ENCODE measurements at places on chromosomes 6 and 20.
A peak's percentile ranks its signal among the peaks of the same experiment; 100 is the strongest.

GRCh38 chr20:21315138-21315537 is 12.0 kb downstream of the XRN2 start:
- DNase-seq, result no peak

DNA sequence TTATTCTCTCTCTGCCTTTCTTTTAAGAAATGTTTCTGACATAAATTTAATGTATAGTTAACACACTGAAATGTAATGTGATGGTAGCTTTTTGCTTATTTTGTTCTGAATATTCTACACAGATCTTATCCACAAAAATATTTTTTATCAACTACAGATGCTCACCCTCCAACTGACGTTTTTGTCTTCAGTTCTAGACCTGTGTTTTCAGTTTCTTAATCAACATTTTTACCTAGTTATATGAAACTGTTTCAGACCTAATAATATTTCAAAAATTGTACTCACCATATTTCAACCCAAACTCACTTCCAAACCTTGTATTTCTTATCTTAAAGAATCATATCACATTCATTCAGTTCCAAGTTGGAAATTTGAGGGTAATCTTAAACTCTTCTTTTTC is 452.8 kb downstream of the RFPL4B start:
- DNase-seq, result no peak

GRCh38 chr6:42782689-42783176 is 881 bp downstream of the BICRAL start:
- peak; percentile 89 for DNase-seq

DNA sequence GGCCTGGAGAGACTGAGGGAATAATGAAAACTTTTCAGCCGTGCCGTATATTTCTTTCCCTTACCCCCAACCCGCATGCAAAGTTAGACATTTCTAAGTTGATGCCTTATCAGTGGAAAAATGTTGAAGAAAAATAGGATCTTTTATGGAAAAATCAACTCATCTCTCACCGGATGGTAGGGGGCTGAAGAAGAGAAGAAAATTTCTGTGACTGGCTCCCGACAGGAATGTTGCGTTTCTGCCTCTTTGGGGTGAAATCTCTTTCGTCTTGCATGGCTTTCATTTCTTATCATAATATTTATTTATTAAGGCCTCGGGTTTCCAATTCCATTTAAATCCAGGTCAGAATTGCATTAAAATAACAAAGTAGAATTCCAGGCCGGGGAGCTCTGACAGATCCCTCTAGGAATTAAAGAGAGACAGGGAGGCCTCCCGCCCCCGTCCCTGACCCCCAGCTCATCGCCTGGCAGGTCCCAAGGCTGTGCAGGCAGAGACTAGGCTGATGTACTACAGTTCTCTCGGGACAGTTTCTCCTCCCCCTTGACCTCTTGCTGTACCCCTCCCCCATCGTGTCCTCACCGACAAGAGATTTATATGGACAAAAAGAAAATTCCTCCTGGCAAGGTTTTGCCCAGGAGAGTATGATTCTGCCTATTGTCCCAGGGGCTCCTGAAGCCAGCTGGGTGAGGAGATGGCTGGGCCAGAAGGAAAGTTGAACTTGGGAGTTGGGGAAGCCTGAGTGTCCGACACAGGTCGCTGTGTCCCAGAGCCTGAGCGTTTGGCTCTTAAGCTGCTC is 1.3 kb downstream of the SCUBE3 start:
- no peak for DNase-seq

GRCh38 chr20:41293269-41294037 is 24.1 kb downstream of the ZHX3 start:
- no peak for DNase-seq

- peak; percentile 43 for DNase-seq
Measured at GRCh38 chr20:46998477-46999240, 104.0 kb downstream of the EYA2 start.

Measured in NCI-H82 (cell line).